Stimulated activated CD8-positive, alpha-beta memory T cell treated with anti-CD3 and anti-CD28 coated beads, Interleukin-7, amount 100 ng/mL, for 1 hour (primary cell): ENCODE measurements at places on chromosomes 2 and 18.

- DNase-seq, result no peak
Observed at GRCh38 chr2:127389778-127390435, 2.1 kb upstream of the MAP3K2 start.

GRCh38 chr2:210195101-210195852 is 24.1 kb upstream of the KANSL1L start:
- DNase-seq, result no peak

DNA sequence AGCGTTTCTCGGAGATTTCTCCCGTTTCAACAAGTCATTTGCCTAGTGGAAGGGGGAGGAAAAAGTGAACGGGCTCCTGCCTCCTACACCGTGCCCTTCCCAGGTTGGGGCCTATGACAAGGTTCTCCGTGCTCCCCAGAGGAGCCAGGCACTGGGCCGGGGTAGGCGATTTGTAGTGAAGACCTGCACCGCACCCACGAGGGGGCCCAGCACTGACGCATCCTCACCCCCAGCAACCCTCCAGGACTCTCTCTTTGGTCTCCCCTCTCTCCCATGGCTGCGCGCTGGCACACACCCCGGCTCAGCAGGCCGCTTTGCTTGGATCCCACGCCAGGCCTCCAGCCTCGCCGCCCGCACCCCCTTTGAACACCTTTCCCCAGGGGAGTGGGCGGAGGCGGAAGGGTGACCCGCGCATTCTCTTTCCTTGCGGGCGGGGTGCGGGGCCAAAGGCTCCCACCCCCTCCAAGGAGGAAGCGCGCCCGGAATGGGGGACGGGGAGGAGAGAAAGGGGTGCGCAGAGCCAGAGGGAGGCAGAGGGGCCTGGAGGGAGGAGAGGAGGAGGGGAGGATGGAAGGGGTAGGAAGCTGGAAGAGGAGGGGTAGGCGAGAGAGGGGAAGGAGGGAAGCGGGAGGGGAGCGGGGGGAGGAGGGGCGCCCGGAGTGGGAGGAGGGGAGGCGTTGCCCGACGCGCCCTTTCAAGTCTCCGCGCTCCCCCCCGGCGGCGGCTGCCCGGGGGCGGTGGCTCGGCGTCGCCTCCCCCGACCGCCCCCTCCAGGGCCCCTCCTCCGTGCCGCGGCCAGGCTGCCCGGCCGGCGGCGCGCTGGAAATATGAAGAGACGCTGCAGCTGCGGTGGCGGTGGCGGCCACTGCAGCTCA is at the start of gene APCDD1:
Gene APCDD1, plus strand, starts transcription at position 830 of the 875 bp plus-strand sequence. CDS start 347 bp downstream, outside the sequence.
- DNase-seq, result no peak

GRCh38 chr2:20643826-20644225 is 7.1 kb downstream of the HS1BP3 start:
- no peak for DNase-seq

DNA sequence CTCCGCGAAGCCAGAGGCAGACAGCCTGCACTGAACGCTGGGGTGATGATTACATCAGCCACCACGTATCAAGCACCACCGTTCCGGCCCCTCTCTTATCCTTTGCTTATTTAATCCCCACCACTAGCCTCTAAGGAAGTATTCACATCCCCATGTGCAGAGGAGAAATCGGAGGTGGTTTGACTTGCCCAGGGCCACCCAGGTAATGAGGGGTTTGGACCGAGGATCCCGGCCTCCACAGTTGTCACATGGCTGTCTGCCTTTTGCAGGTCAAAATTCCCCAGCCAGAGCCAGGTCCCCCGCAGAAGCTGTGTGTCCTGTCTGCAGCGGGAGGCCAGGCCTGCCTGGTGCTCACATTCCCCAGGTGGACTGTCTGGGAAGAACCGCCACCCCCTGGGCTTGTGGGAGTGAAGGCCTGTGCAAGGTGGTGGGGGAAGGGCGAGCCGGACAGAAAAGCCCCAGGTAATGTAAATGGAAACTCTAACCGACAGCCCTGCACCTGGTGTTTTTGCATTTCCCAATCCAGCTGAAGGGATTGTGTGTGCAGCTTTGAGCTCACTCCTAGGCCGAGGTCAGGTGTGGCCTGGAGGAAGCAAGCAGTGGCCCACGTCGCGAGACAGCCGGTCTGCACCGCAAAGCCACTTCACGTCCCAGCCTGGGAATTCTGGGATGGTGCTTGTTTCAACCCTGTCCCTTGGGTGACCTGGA is 108.5 kb upstream of the ID2 start:
- no peak for DNase-seq

DNA sequence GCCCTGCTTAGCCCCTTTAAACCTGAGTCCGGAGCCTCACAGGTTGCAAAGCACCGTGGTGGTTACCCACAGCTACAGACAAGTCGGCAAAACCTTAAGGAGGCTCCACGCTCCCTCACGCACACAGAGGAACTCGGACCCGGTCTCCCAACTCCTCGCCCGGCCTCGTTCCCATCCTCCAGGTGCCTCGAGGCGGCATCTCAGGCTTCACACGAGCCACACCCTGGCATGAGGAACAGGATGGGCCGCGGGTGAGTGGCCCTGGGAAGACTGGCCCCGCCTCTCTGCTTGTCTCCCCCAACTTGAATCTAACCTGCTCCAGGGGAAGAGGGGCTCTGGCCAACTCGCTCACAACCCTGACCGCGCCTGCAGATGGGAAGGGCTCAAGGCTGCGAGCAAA is 97.4 kb downstream of the EIPR1 start:
- DNase-seq, result no peak

GRCh38 chr18:46222710-46223360 is 118.7 kb downstream of the HAUS1 start:
- no peak for DNase-seq

- DNase-seq, result no peak
Observed at GRCh38 chr2:56211048-56211447, 27.3 kb downstream of the CCDC85A start.
